ENCODE measurements at places on chromosomes 12 and 14.

DNA sequence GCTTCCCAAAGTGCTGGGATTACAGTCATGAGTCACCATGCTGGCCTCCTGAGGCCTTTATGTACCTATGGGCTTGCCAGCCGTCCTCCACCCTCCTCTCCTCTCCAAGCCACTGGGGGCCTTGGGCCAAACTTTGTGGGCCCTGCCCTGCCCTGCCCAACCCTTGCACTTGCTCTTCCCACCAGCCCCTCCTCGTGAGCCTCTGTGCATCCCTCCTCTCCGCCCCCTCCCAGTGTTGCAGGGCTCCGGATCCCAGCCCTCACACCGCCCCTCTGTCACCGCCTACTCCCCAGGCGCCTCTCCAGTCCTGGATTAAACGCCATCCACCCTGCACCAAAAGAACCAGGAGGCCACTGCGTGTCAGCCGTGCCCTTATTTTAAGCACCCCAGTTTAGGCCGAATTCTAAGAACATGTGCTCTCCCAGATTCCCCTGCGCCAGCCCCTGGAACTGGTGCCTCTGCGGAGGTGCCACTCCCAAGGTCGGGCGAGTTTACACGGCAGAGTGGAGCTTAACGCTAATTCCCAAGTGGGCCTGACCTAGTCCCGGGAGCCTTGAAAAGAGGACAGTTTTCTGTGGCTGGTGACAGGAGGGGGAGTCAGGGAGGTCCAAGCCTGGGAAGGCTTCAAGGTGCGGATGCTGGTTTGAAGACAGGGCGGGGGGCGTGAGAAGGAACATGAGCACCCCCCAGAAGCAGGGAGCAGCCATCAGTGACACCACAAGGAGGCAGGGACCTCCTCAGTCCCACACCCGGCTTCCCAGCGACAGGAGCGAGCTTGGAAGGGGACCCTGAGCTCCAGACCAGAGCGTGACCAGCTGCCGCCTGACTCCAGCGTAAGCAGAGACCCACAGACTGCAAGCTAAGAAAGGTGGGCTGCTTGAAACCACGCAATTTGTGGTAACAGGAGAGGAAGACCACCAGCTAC lies 21.2 kb upstream of the CDCA4 start:
- DNase-seq: no peak

GRCh38 chr12:115481141-115481540 lies 796.4 kb downstream of the MED13L start:
- DNase-seq: no peak

- no peak for DNase-seq
Observed at GRCh38 chr12:65389436-65389835, 111.0 kb downstream of the MSRB3 start.

DNA sequence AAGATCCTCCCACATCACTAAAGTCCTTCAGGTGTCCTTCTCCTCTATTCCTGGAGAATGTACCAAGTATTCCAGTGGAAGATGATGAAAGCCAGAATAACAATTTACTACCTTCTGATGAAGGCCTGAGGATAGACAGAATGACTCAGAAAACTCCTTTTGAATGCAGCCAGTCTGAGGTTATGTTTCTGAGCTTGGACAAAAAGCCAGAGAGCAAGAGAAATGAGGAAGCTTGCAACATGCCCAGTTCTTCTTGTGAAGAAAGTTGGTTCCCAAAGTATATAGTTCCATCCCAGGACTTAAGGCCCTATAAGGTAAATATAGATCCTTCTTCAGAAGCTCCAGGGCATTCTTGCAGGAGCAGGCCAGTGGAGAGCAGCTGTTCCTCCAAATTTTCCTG lies 54.6 kb upstream of the HELB start:
- no peak for DNase-seq

DNA sequence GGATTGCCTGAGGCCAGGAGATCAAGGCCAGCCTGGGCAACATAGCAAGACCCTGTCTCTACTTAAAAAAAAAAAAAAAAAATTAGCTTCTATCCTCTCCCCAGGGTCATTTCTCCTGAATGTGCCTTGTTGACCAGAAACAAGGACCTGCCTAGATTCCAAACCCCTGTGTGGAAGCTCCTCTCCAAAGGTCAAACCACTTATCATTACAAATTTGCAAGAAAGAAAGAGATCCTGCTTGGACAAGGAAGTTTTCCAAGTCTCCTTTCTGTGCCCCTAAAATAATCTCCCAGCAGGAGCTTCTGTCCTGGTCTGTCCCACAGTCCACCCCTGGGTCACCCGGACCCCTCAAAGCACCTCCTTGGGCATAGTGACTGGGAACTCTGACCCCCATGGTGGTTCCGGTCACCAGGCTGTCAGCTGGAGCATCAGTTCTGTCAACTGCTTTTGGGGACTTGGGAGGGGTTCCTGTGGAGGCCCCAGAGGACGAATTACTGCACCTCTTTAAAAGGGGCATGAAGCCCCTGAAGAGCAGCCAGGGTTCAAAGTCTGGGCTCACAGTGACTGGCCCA lies 38.4 kb downstream of the ACTN1 start:
- no peak for DNase-seq

All from NCI-H1048 (cell line).